ENCODE measurements at places on chromosomes 2 and 18.

DNA sequence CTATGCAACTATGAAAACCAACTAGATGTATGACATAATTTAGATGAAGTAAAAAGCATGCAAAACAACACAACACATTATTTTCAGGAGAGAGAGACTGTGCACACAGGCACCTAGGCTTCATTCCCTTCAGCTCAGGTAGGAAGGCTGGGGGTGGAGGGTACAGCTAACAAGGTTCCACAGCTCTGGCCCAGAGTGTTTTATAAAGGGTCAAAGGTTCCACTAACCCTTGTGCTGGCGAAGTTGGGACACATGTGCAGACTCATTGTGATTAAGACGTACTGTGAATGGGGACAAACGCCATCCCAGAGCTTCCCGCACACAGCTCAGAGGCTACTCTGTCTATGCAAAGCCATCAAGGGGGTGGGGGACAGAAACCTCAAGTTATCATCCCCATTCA, 19.1 kb downstream of the CCDC93 start:
- no peak for DNase-seq

DNA sequence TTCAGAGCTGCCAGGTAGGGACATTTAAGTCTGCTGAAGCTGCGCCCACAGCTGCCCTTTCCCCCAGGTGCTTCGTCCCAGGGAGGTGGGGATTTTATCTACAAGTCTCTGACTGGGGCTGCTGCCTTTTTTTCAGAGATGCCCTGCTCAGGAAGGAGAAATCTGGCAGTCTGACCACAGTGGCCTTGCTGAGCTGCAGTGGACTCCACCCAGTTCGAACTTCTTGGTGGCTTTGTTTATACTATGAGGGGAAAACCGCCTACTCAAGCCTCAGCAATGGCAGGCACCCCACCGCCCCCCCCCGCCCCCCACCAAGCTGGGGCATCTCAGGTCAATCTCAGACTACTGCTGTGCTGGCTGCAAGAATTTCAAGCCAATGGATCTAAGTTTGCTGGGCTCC, 458.1 kb upstream of the RAB12 start:
- no peak for DNase-seq

- DNase-seq = no peak
Observed at GRCh38 chr2:202944816-202945215, 32.7 kb downstream of the CARF start.

GRCh38 chr18:79988451-79989194, at the start of gene TXNL4A:
TXNL4A (minus strand) TSS chr18:79988563; CDS start chr18:79988392, 171 bp downstream.
- peak; percentile 93 for DNase-seq

GRCh38 chr2:16882706-16883105, 217.1 kb upstream of the CYRIA start:
- no peak for DNase-seq

- DNase-seq = no peak
Observed at GRCh38 chr18:45775743-45776142, 49.7 kb upstream of the SIGLEC15 start.

DNA sequence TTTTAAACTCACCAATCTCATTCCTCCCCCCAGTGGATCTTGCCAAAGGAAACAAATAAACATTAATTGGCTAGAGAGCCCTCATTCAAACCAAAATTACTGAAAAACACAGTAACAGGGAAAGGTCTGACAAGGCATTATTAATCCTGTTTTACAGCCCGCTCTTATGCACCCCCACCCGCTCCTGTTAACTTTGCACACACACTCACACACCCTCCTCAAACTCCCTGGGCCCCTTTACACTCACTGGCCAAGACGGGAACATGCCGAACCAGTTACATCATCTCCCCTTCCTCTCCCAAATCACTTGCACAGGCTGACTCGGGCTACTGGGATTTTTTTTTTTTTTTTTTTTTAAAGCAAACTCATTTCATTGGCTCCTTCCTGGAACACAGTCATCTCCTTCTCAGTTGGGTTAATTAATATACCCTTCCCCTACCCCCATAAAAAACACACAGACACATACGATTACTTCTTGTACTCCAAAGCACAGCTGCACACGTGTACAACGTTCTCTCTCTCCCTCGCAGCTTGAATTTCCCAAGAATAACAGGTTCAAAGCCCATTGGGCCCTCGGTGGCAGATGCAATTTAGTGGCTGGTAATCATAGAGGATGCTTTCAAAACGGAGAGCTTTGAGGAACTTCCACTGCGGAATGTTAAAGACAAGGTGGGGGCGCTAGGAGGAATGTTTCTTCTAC, 31.8 kb downstream of the KLF7 start:
- DNase-seq = no peak

DNA sequence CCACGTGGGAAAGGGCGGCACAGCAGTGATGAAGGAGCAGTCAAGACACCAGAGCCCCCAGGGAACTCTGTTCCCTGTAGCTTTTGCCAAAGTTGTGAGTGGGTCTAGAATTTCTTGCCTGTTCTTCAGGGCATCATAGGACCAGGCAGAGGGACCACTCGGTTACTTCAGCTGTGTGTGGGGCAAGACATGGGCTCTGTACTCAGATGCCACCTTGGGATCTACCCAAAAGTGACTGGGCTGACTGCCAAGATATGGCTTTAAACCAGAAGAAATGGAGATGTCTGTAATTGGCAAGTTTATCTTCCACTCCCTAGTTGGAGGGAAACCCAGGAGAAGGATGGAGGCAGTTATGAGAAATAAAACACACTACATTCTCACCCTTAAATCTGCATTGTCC, 29.6 kb downstream of the KCNF1 start:
- DNase-seq = no peak

- DNase-seq = peak; percentile 14
Observed at GRCh38 chr2:196875414-196875813, 51.1 kb downstream of the PGAP1 start.

DNA sequence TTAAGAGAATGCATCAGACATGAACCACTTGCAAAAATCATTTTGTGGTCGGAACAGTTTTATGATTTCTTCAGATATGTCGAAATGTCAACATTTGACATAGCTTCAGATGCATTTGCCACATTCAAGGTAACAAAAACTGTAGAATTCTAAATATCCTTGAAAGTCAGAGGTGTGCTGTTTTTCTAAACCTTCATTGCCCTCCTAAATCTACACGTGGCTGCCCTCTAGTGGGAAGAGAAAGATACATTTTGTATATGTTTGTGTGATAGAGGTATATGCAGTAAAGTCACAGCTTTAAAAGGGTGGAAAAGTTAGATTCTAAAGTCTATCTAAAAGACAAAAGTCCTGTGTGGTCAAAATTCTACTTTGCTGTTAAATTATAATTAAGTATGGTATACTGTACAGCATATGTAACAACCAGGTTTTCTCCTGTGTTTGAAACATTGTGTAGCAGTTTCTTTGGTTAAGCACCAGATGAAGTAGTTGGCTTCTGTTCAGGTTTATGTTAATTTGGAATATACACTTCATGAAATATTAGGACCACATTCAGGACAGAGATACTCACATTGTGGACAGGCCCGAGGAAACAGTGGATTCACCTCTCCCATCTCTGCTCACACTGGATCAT, 65.9 kb upstream of the ITM2C start:
- peak; percentile 78 for DNase-seq

DNA sequence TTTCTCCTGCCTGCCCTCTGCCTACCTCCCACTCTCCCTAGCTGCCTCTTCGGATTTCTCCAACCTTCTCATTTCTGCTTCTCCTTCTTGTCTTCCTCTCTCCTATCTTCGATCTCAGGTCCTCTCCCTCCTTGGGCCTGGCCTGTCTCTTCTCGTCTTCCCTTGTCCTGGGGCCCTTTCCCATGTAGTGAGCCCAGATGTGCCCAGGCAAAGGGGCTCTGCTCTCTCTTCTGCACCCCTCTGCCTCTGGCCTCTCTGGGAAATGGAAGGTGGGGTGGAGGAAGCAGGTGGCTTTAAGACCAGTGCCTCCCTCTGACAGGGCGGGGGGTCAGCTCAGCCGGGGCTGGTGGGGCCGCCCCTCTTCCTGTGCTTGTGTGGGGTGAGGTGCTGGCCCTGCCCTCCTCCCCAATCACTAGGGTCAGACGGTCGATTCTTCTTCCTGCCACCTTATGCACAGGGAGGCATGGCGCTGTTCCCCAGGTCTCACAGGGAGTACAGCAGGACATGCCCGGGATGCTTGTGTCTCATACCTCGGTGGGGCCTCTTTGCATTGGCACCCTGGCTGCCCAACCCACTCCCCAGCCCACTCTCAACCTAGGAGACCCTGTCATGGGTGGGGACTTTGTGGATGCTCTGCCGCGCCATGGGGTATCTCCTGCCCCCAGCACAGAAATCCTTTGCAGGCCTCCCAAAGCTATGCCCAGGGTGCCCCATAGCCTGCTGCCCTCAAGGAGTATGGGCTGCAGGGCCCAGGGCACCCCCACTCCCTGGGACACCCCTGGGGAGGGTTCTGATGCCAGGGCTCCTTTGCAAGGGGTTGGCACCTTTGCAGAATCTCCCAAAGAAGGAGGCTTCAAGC, 213.8 kb upstream of the HAAO start:
- DNase-seq = no peak

- DNase-seq = no peak
Observed at GRCh38 chr2:43050866-43051265, 175.5 kb downstream of the ZFP36L2 start.

GRCh38 chr2:218402911-218403411, 3.3 kb downstream of the CTDSP1 start:
- DNase-seq = no peak

DNA sequence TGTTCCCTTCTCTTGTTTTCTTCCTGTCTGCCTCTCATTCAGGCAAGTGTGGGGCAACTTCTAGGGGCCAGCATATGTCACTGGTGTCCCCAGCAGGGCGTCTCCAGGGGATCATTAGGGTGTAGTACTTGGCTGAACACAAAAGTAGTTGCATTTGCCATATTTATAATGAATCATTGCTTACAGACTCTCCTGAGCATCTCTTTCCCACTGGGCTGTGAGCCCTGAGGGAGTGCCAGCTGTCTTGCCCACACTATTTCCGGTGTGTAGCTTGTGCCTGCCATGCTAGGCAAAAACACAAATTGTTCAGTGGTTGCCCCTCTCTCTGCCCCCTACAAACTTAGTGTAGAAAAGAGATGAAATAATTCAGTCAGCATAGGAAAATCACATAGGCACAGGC, 40.8 kb upstream of the SCLY start:
- DNase-seq = no peak

- DNase-seq = no peak
Observed at GRCh38 chr2:202510911-202511310, 123.9 kb upstream of the FAM117B start.

- no peak for DNase-seq
Observed at GRCh38 chr2:112151701-112152440, 13.7 kb downstream of the FBLN7 start.

DNA sequence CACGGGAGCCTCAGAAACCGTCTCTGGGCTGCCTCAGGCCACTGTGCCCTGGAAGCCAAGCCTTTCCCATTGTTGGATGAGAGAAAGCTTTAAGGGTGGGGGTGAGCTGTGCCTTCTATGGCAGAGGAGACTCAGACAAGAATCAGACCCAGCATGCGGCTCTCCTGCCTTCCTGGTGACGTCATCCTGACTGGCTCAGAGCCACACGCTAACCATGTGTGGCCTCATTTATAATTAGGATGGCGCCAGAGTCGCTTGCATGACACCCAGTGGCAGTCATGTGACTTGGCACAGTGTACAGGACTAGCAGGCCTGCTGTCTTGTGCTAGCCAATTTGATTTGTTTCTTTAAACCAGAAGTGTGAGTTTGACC, 99.1 kb downstream of the SH3BP4 start:
- no peak for DNase-seq

DNA sequence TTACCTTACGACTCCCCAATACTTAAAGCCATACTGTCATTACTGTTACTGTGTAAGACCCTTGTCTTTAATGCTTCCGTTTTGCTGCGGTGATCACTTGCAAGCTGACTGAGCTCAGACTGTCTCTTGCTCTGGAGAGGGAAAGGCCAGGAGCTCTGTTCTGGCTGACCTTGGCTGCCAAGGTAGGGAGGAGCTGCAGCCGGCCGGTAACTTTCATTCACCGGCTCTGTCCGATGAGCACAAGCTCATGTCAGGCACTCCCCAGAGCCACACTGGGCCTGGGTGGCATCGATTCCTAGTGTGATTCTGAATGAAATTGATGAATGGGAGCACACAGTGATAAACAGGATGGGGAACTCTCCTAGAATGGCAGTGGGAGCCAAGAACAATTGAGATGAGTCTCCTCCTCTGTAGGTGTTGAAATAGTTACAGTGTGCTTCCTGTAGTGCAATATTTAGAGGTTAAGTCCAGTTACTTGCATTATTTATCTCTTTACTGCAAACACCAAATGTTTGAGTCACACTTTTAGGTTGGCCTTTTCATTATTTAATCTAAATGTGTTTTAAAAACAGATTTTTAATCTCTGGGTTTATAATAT, 100.9 kb downstream of the ATP9B start:
- no peak for DNase-seq

DNA sequence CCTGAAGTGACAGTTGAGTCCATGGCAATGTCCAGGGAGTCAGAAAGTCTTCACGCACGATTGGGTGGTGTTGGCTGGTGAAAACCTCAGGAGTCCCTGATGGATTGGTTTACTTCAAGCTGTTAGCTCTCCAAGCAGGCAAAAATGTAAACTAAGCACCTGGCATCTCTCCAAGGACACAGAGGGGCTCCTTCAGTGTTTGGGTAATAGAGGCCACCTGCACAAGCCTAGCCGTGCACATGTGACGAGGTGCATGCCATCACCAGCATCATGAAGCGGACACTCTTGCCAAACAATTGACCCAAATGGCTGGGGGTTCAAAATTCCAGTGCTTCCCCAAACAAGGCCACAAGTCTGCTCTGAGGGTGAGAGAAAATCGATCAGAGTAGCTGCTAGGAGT, 104.7 kb upstream of the CD302 start:
- no peak for DNase-seq

GRCh38 chr2:86570059-86570458, 6.8 kb upstream of the CHMP3 start:
- DNase-seq = no peak

DNA sequence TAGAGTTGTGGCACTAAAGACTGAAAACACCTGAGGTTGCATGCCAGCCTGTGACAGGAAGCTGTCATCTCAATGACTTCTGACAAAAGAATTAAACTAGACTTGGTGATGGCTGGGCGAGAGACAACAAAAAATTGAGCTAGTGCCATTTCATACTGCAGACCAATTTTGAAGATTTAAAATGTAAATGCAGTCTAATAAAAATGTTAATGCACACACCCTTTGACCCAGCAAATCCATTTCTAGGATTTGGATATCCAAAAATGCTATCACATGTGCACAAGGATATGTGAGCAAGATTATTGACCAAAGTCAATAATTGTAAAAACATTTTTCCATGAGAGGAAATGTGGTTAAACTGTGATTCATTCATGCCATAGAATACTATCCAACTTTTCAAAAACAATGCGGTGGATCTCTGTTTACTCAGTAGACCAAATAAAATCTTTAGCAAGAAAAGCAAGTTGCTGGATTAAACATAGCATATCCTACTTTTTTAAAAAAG, 5.6 kb downstream of the FBXO36 start:
- no peak for DNase-seq

- no peak for DNase-seq
Observed at GRCh38 chr18:35458677-35459441, 38.9 kb downstream of the INO80C start.

DNA sequence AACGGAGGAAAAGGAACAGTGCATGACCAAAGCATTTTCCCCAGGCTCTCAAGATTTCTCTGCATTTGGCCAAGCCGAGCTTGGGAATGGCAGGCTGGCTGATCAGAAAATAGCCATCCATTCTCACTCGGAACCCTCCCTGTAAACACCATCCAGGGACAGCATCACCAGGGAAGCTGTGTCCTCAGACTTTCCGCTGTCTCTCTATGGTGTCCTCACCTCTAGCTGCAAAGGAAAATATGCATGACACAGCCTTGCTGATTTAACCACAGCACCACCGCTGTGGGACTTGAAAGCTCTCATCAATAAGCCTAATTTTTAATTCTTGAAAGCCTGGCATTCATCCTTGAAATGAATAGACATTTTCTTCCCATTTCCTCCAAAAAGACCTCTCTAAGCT, 311.7 kb downstream of the EIPR1 start:
- DNase-seq = no peak

All from activated CD4-positive, alpha-beta T cell treated with anti-CD3 and anti-CD28 coated beads, Interleukin-10, Interleukin-2, amounts not matched to agents 100 ng/mL and 50 ng/mL, durations not matched to agents 16 hours and 8 hours (primary cell).